ENCODE measurements at places on chromosomes 5 and 9. TPM values are rescaled to one million over a fixed set of nuclear protein-coding genes. Genes with fewer than 3 reads are reported as not detected.

PLAC8L1 gene
- not detected for total RNA-seq

CCDC192 gene
- total RNA-seq, result not detected

SETX gene
- 91.3 TPM for total RNA-seq

IFNA21 gene
- not detected for total RNA-seq

IRX1 gene
- total RNA-seq, result not detected

PFN3 gene
- not detected for total RNA-seq

ZNF618 gene
- 1.7 TPM for total RNA-seq

C5orf63 gene
- total RNA-seq, result 13.1 TPM

WDR38 gene
- not detected for total RNA-seq

PCDHGA4 gene
- not detected for total RNA-seq

GZMA gene
- total RNA-seq, result 28.2 TPM

GRCh38 chr5:179137643-179138567, 77.7 kb downstream of the ZNF354C start:
- no peak for DNase-seq
- no peak overlapping the region for H3K27ac ChIP-seq
- H3K4me3 ChIP-seq, result no peak overlapping the region
- no peaks in the 10 kb centered on the region for H3K36me3 ChIP-seq
- no peaks in the 10 kb centered on the region for H3K27me3 ChIP-seq

DNA sequence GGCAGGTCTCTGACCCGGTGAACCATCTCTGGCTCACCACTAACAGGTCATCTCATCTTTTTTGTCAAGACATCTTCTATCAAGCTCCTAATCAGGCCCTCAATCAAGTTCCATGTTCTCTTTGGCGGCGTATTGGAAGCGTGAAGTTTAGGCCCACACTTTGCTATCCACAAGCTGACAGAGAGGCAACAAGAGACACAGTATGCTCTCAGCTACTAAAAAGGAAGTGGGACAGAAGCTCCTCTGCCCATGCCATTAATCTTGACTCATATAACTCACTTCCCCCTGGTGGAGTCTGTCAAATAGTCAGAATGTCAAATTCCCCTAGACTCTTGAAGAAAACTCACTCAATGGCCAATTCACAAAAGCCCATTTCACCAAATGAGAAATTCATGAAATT, 77.6 kb upstream of the TMC1 start:
- no peak overlapping the region for H3K4me3 ChIP-seq
- no peak for DNase-seq
- no peaks in the 10 kb centered on the region for H3K36me3 ChIP-seq
- H3K27ac ChIP-seq, result peak overlapping the region; percentile 5
- H3K27me3 ChIP-seq, result no peaks in the 10 kb centered on the region

DNA sequence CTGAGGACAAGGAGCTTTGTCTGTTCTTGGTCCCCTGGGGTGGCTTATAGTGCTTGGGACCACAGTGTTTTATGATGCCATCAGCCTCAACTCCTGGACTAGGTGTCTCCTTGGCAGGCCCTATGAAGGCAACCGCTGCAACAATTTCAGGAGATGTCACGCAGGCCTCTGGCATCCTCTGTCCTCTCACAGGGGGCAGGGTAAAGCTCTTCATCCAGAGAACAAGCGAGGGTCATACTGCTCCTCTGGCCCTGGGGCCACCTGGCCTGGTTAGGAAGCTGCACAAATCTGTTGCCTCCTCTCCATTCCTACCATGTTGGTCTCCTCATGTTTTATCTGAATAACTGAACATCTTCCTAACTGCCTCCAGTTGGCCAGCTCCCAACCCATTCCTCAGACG, 148.9 kb upstream of the SPEF2 start:
- no peaks in the 10 kb centered on the region for H3K4me1 ChIP-seq
- H3K36me3 ChIP-seq, result no peaks in the 10 kb centered on the region
- no peak for DNase-seq
- H3K27me3 ChIP-seq, result no peaks in the 10 kb centered on the region
- H3K27ac ChIP-seq, result no peak overlapping the region
- H3K4me3 ChIP-seq, result no peak overlapping the region

- H3K27ac ChIP-seq, result no peak overlapping the region
- H3K36me3 ChIP-seq, result no peaks in the 10 kb centered on the region
- no peaks in the 10 kb centered on the region for H3K27me3 ChIP-seq
- no peaks in the 10 kb centered on the region for H3K4me1 ChIP-seq
- DNase-seq, result no peak
Observed at GRCh38 chr5:66213533-66213932, 69.4 kb downstream of the SREK1 start.

DNA sequence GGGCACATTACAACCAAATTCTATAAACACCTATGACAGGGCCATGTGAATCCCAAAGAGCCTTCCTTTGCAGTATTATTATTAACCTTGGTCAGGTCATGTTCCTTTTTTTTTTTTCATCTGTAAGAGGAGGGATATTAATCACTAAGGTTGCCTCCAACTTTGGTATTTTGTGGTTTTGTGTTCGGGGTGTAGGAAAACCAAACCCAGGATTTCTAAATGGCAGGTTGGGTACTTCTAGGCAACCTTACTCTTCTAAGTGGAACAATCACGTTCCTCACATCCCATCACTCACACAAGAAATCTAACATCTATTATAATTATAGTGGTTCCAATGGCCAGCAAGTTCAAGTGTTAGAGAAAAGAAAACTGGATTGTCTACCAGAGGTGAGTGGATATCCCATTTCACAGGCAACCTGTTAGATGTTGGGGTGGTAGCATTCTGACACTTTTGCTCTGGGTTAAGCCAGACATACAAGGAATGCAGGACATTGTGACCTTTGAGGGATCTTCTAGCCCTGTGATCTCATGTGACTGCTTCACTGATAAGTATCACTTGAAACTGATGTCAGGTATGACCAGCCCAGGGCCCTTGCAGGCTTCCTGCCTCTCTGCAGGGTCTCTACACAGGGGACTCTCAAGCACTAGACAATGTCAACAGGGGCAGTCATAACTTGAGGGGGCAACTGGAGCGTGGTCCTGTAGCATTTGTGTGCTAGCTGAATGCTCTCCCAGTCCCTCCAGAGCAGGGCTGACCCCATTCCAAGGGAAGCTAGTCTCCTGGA, 126.2 kb upstream of the VLDLR start:
- H3K4me3 ChIP-seq, result no peak overlapping the region
- no peak overlapping the region for H3K27ac ChIP-seq
- no peaks in the 10 kb centered on the region for H3K27me3 ChIP-seq
- no peak for DNase-seq

DNA sequence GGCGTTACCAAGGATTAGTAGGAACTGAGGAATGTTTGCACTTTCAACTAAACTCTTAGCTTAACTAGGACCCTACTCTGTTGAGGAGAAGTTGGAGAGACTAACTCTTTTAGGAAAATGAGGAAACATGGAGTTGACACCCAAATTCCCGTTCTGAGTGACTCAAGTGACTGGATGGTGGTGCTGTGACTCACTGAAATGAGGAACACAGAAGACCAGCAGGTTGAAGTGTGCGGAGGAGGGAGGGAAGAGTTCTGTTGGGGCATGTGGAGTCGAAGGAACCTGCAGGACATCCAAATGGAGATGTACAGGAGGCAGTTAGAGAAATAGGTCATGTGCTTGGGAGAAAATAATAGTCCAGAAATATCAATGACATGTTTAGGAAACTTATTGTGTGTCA, 8.2 kb downstream of the HEXB start:
- no peak overlapping the region for H3K4me3 ChIP-seq
- no peaks in the 10 kb centered on the region for H3K27me3 ChIP-seq
- no peak for DNase-seq
- H3K36me3 ChIP-seq, result peaks cover 13% of the 10 kb centered on the region
- no peak overlapping the region for H3K27ac ChIP-seq

DNA sequence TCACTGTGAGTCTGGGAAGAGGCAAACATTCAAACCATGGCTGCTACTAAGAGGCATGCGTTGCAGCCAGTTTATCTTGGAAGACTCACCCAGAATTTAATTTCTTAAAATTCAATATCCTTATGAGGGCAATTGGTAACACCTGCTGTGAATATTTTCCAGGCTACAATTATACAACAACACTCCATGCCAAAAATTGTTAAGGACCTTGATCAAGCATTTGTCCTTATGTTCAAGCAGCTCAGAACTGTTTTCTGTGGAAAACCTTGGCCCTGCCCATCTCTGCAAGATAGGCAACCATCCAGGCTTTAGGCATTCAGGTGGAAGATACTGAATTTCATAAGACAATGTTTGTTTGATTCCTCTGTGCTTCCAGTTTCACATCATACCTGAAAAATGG, 327.8 kb downstream of the FBXL7 start:
- no peaks in the 10 kb centered on the region for H3K27me3 ChIP-seq
- no peak overlapping the region for H3K27ac ChIP-seq
- H3K4me1 ChIP-seq, result no peaks in the 10 kb centered on the region
- no peak for DNase-seq
- no peak overlapping the region for H3K4me3 ChIP-seq
- H3K36me3 ChIP-seq, result no peaks in the 10 kb centered on the region

DNA sequence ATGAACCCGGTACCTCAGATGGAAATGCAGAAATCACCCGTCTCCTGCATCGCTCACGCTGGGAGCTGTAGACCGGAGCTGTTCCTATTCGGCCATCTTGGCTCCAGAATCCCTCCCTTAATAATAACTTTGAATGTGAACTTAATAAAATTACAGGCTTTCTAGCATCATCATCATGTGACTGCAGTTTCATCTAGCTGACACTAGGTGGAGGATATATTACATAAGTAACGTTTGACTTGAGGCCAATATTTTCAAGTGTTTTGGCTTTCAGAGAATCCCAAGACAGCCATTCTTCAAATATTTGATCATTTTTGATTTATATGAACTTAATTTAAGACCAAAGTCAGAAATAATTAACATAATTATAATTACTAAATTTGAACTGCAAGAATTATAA, 474.9 kb upstream of the CDH10 start:
- H3K27me3 ChIP-seq, result no peaks in the 10 kb centered on the region
- H3K27ac ChIP-seq, result no peak overlapping the region

GRCh38 chr5:151557951-151558350, 33.2 kb downstream of the FAT2 start:
- no peaks in the 10 kb centered on the region for H3K27me3 ChIP-seq
- no peak overlapping the region for H3K4me3 ChIP-seq
- DNase-seq, result no peak
- H3K4me1 ChIP-seq, result no peaks in the 10 kb centered on the region
- H3K36me3 ChIP-seq, result no peaks in the 10 kb centered on the region

DNA sequence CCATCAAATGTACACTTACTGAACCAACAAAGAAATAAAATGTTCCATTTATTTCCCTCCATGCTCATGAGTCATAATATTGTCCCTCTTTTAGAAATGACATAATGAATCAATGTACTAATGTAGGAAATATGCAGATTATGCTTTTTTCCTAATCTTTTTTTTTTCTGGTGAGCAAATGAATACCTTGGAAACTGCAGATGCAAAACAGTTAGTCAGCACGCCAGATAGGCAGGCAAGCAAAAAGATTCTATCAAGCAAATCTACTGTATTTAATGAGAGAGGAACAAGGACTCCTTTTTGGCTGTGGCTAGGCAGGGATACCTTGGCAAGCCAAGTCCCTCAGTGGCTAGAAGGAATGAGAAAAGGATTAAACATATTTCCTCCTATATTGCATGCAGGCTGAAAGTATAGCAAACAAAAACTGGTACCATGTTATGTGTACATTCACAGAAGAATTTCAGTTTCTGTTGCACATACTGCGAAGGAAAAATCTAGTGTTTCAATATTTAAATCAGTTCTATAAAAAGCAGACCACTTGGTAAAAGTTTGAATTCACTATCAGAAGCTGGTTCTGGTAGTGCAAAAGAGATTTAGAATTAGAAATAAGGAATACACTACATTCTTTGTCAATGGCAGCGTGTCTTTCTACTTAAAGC, 605.4 kb downstream of the TLE1 start:
- no peak for DNase-seq
- no peak overlapping the region for H3K27ac ChIP-seq
- no peaks in the 10 kb centered on the region for H3K27me3 ChIP-seq
- no peaks in the 10 kb centered on the region for H3K36me3 ChIP-seq

DNA sequence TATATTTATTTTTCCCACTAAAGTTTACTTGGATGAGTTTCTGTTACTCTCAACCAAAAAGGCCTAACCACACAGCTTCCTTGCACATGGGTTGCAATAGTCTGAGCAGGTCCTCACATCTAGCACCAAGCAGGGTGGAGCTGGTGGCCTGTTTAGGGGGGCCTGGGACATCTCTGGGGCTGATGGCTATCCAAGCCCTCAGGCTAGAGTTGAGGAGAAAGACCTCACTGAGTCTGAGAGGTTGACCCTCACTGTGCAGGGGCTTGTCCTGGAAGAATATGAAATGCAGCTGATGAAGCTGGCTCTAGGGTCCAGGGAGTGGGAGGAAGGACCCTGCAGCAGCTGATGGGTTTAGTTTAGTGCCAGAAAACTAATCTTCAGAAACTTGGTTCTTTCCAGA, 217.1 kb upstream of the MVB12B start:
- H3K27me3 ChIP-seq, result peaks cover 5% of the 10 kb centered on the region
- DNase-seq, result no peak

- H3K4me3 ChIP-seq, result no peak overlapping the region
- DNase-seq, result no peak
- H3K27ac ChIP-seq, result no peak overlapping the region
- H3K36me3 ChIP-seq, result no peaks in the 10 kb centered on the region
- no peaks in the 10 kb centered on the region for H3K27me3 ChIP-seq
Observed at GRCh38 chr9:98529841-98530240, 178.9 kb downstream of the GABBR2 start.

DNA sequence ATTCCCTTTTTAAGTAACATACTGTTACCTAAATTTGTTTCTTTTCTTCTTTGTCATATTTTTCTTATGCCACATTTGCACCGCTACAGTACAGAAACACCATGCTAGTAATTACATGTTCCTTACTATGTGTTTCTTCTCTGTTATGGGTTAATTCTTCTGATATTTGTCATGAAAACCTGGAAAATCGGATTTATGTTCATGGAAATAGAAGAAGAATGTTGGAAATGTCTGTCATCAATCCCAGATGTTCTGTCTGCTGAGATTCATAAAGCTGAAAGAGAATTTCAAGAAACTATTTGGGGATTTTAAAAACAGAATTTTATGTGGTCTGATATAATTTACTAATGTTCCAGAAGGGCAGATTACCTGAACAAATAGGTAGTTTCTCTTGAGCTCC, 305.2 kb upstream of the NREP start:
- H3K27ac ChIP-seq, result no peak overlapping the region
- H3K4me3 ChIP-seq, result no peak overlapping the region
- no peaks in the 10 kb centered on the region for H3K4me1 ChIP-seq
- no peaks in the 10 kb centered on the region for H3K27me3 ChIP-seq

GRCh38 chr9:103537426-103537825, 542.3 kb downstream of the CYLC2 start:
- no peak overlapping the region for H3K27ac ChIP-seq
- H3K4me1 ChIP-seq, result no peaks in the 10 kb centered on the region
- no peaks in the 10 kb centered on the region for H3K27me3 ChIP-seq
- no peaks in the 10 kb centered on the region for H3K36me3 ChIP-seq
- no peak overlapping the region for H3K4me3 ChIP-seq
- no peak for DNase-seq

- no peaks in the 10 kb centered on the region for H3K27me3 ChIP-seq
- H3K27ac ChIP-seq, result no peak overlapping the region
- no peak for DNase-seq
- H3K4me3 ChIP-seq, result no peak overlapping the region
- H3K36me3 ChIP-seq, result no peaks in the 10 kb centered on the region
Observed at GRCh38 chr9:78365748-78366697, 69.1 kb downstream of the PSAT1 start.
